Activated effector memory CD4-positive, alpha-beta T cell treated with Interleukin-2 at 50 U/mL for 16 hours (primary cell): ENCODE measurements at places on chromosomes 6 and 20.
A peak's percentile ranks its signal among the peaks of the same experiment; 100 is the strongest.

DNA sequence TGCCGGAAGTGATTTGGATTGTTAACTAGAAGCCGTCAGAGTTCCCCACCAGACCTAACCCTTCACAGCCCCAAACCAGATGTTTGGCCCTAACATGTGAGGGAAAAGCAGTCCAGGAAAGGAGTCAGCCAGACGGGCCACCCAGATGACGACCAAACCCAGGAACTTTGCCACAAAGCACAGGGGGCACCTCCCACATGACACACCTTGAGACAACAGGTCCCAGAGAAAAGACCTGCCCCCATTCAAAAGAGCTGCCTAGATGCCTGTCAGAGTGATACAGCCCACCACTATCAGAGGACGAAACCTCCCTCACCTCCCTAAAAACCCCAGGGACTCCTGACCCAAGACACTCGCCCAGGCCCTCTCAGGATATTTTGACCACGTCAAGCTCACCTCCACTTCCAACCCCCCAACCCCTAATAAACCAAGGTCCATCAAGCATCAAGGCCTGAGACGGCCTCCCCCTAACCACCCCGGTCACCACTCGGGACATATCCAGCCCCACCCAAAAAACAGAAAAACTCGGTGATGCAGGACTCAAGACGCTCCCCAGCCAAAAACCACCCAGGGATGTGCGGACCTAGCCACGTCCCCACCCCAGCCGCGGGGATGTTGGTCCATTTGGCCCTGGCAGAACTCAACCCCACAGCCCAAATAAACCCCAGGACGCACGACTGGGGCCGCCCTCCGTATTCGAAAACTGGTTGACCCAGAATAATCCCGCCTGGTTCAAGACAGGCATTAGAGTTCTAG, 662 bp downstream of the ZNF343 start:
- no peak for DNase-seq

DNA sequence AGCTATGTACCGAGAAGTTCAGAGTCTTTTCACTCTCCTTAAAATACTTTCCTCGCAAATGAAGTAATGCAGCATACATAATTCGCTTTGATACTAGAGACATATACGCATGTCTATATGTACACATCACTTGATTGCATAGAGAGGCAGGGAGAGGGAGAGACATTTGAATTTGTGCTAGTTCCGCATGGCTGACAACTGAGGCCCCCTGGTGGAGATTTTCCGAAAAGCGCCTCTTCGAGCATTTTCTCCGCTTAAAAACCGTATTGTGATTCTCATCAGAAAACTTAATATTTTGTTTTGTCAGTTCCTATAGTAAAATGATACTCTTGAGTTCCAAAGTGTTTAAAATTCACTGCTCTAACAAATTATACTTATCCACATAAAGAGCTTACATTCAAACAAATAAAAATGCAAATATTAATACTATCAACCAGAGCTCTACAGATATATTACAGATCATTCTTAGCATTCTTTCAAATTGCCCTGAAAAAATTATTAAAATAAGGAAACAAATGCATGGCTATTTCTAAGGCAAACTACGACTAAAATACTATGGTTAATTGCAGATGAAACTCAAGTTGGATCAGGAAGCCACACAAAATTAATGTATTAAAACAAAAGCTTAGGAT, 637 bp downstream of the MYLK4 start:
- DNase-seq: peak; percentile 48

DNA sequence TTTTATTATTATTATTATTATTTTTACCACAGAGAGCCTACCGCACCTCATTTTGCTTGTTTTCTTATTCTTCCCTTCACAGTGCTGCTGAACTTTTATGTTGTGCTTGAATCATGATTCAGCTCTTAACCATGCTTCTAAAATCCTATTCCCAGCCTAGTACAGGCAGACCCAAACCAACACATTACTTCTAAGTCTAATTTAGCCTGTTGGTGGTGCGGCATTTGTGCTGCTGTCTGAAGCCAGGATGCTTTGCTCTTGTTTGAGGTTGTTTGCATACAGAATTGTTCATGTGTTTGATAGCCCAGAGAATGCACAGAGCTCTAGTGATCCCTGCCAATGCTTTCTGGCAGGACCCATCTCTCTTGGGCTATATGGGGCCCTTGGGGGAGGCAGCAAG, 213.5 kb upstream of the KCNG1 start:
- DNase-seq: no peak

GRCh38 chr6:1679688-1680068, 70.0 kb downstream of the FOXC1 start:
- no peak for DNase-seq

- DNase-seq: no peak
Observed at GRCh38 chr6:150694889-150695288, 95.2 kb downstream of the PLEKHG1 start.

GRCh38 chr6:1609648-1610496, at the start of gene FOXC1:
Gene FOXC1 (plus strand): TSS chr6:1609915. CDS start chr6:1610446, 531 bp downstream.
- no peak for DNase-seq

DNA sequence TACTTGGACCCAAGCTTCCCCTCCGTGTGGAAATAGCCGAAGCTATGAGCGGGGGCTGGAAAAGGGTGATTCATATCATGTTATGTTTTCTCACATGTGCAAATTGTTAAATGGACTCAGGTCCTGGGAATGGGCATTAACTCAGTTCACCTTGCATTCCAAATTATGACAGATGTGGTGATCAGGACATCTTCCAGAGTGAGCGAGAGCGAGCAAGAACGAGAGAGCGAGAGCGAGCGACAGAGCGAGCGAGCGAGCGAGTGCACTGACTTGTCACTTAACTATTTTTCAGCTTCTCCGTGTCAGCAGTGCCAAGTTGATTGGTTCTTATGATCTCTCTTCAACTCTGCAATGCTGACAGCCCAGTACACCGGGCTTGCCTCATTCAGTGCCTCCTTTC, 437.4 kb upstream of the NRSN1 start:
- DNase-seq: no peak

- DNase-seq: no peak
Observed at GRCh38 chr6:34955442-34955841, 66.4 kb downstream of the ANKS1A start.

DNA sequence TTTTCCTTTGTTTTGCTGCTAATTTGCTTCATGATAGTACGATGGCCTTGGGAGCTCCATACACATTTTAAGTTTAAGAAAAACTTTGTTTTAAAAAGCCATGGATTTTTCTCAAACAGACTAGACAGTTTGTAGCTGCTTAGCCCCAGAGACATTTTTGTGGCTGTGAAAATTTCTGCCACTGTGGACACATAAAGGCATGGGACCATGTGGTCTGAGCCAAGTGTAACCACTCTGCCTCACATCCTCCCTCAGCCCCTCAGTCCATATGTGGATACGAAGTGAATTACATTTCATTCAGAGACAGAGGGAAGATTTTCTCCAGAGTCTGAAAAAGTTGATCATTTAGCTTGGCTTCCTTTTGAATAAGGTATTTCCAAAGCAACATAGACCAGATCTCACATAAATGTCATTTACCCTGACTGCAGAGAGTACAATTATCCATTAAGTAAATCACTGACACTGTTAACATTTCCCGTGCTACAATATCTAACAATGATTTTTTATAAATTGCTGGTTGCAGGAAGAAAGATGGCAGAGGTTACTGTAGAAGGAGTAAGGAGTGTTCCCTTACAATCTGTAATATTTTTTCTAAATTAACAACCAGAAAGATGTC, 87.4 kb downstream of the GJA1 start:
- no peak for DNase-seq

- no peak for DNase-seq
Observed at GRCh38 chr20:25984933-25985332, 288.3 kb upstream of the ZNF337 start.

DNA sequence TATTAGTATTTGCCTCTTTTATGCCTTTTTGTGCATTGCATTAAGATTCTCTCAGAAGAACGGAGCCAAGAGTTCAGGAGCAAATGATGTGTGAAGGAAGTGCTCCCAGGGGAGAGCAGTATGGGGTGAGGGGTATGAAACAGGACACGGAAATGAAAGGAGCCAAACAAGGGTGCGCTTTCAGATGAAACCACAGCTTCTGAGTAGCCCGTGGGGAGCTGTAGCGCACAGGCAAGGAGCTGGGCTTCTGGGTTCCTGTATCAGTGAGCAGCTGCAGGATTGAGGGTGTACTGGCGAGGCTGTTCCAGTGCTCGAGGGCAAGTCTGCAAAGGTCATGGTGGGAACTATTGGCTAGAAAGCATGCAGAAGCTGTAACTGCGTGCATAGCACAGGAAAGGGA, 25.4 kb downstream of the ANKEF1 start:
- DNase-seq: no peak

- DNase-seq: peak; percentile 63
Observed at GRCh38 chr20:20860078-20860806, 147.8 kb upstream of the RALGAPA2 start.

DNA sequence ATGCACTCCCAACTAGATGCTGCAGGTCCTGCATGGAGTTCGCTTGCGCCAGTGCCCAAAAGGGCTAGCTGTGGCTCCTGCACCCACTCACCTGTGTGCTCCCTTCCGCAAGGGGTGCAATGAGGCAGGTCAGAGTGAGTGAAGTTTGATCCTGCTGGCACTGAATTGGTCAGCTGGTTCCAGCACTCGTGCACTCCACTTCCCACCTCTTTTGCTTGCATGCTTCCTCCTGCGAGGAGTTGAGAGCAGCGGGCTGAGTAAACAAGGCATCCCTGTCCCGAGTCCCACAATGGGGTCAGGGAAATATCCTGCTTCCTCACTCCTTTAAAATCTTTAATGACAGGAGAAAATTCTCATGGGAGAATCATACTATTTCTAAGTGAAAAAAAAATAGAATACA, 86.2 kb downstream of the LCA5 start:
- DNase-seq: no peak

DNA sequence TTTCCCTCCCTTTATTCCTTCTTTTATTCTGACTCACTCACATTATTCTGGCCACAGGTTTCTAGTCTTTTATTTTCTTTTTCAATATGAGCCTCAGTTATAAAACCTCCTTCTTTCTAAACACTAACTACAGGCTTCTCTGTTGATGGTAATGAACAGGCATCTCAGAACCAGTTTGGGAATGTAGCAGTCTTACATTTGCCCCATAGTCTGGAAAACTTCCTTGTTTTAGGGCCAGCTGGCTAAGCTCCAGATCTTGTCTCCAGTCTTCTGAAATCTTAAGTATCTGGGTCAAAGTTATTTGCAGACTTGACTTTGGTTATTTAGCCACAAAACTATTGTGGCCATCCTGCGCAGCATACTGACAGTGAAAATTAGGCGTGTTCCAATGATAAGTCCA, 97.0 kb upstream of the MAN1A1 start:
- no peak for DNase-seq

- no peak for DNase-seq
Observed at GRCh38 chr20:11347738-11348137, 570.0 kb upstream of the BTBD3 start.

DNA sequence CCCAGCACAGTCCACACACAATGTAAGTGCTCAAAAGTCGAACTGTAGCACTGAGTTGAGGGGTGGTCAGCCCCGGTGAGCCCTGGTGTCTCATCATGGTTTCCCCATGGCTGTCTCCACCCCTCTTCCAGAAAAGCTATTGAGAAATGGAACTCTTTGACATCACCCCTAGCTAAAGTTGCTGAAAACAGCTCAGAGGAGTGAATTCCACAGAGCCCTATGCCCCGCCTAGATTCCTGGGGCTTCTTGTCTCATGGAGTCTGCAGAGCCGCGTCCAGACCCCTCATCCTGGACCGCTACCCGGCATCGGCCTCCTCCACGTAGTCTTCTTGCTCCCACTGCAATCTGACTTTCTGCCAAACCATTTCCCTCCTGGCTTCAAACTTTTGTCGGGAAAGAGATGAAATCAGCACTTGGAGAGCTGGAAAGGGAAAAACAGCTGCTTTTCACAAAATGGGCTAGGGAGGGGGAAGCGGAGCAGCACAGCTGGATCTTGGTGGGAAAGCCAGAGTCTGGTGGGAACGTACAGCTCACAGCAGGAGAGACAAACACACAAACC, 132.2 kb downstream of the SNX5 start:
- DNase-seq: no peak

GRCh38 chr20:53332022-53332837, 261.4 kb downstream of the ZNF217 start:
- no peak for DNase-seq

- DNase-seq: no peak
Observed at GRCh38 chr6:101232961-101233360, 160.5 kb upstream of the GRIK2 start.

GRCh38 chr6:143513410-143513809, 1.9 kb upstream of the FUCA2 start:
- DNase-seq: peak; percentile 21

DNA sequence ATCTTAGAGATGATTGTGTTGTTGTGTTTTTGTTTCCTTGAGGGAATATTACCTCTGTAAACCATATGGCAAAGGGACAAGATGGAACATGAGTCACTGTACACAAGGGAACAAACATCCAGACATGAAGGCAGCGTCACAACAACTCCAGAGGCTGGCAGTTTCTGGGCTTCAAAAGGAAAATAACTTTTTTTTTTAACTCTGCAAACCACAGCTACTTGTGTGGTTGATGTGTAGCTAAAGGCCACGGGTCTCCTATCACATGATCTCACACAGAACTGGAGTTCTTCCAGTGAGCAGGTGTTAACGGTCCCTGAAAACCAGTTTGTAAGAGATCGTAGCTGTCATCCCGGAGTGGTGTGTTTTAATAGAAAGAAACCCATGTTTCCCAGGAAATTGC, 33.2 kb upstream of the HBS1L start:
- DNase-seq: peak; percentile 10

GRCh38 chr20:6709910-6710595, 57.4 kb upstream of the BMP2 start:
- no peak for DNase-seq

DNA sequence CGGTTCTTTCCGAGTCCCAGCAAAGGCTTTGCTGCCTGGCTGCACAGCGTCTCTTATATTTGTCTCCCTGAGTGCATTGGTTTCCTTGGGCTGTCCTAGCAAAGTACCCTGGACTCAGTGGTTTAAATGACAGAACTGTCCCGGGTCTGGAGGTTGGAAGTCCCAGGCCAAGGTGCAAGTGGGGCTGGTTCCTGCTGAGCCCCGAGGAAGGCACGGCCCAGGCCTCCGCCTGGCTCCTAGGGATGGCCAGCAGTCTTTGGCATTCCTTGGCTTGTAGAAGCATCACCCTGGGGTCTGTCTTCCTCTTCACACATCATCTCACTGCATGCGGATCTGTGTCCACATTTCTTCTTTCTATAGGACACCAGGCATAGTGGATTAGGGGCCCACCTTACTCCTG, 64.8 kb upstream of the QKI start:
- DNase-seq: no peak

DNA sequence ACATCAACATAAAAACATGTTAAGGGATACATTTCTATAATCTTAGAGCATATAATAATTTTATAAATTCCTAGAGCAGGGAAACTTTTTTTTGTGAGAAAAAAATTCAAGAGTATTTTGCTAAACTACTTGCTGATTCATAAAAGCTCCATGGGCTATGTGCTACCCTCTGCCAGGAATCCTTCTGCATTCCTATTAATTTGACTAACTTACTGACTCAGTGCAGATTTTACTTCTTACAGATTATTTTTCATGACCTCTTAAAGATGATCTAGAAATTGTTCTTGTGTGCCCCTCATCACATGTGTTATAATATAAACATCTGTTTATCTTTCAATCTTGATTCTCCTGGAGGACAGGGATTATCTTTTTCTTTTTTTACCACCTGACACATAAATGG, 5.7 kb downstream of the VTA1 start:
- no peak for DNase-seq
